ENCODE measurements at places on chromosomes 16 and 17. TPM values are rescaled to one million over a fixed set of nuclear protein-coding genes. Genes with fewer than 3 reads are reported as not detected.

DNA sequence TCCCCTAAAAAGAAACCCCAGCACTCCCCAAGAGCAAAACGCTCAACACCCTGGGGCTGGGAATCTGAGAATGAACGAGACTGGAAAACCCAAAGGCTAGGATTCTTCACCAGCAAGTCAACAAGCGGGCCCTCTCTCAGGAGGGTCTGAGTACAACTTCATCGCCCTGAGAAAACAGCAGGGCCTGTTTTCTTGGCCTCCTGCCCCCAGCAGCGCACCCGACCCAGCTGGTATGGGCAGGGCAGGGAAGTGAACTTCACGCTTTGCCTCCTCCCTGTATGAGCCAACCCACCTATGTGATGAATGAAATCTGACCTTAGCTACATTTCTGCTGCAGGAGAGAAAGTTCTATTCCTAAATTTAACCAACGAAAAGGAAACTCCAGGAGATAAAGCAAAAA lies 11.1 kb downstream of the NUDT16L1 start:
- no peak for DNase-seq

- no peak for DNase-seq
Observed at GRCh38 chr16:89304181-89304851, 86.8 kb downstream of the ZNF778 start.

- no peak for DNase-seq
Observed at GRCh38 chr17:61669522-61669921, 78.5 kb upstream of the NACA2 start.

- DNase-seq: no peak
Observed at GRCh38 chr17:49588726-49589576, 13.3 kb downstream of the NXPH3 start.

GRCh38 chr17:41322094-41322902 lies 6.8 kb upstream of the KRTAP17-1 start:
- no peak for DNase-seq

DNA sequence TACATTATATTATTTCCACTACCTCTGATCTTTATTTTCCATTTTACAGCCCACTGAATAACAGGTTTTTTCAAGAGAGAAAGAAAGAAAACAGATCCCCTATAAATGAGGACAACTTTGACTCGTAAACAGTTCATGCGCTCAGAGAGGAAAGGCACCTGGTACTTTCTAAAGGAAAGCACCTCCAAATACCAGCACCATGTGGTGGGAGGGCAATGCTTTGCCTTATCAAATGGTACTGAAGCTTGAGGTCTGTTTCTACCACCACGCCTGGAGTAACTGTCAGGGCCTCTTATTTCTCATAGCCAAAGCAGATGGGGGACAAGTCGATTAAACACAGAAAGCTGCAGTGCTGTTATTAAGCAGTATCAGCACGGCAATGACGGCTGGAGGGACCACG lies 510.3 kb upstream of the ZFHX3 start:
- no peak for DNase-seq

DNA sequence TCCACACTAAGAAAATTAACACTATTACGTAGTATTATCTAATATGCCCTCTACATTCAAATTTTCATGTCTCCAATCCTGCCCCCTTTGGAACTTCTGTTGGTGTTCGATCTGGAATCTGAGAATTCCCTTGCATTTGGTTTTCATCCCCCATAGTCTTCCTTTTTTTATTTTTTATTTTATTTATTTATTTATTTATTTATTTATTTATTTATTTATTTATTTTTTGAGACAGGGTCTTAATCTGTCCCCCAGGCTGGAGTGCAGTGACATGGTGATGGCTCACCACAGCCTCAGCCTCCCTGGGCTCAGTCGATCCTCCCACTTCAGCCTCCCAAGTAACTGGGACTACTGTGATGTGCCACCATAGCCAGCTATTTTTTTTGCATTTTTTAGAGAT lies 589.3 kb downstream of the MAF start:
- DNase-seq: no peak

- no peak for DNase-seq
Observed at GRCh38 chr16:81711657-81712319, 67.3 kb upstream of the PLCG2 start.

- no peak for DNase-seq
Observed at GRCh38 chr16:31461201-31461920, 2.1 kb downstream of the ARMC5 start.

GRCh38 chr17:38419508-38419981 lies 8.7 kb upstream of the ARHGAP23 start:
- no peak for DNase-seq

MAF gene
- 345 TPM for total RNA-seq

EFCAB13 gene
- total RNA-seq: 7.8 TPM

HOXB1 gene
- total RNA-seq: not detected

HSD17B1 gene
- 0.52 TPM for total RNA-seq

MT1H gene
- total RNA-seq: not detected

CCL22 gene
- total RNA-seq: 1.7 TPM

RAPGEFL1 gene
- 6.1 TPM for total RNA-seq

SKAP1 gene
- 71.7 TPM for total RNA-seq

HP gene
- total RNA-seq: not detected

ATP2A3 gene
- 107 TPM for total RNA-seq

All from activated CD4-positive, alpha-beta memory T cell treated with anti-CD3 and anti-CD28 coated beads for 36 hours (primary cell).